ENCODE measurements at places on chromosomes 12 and 14.

DNA sequence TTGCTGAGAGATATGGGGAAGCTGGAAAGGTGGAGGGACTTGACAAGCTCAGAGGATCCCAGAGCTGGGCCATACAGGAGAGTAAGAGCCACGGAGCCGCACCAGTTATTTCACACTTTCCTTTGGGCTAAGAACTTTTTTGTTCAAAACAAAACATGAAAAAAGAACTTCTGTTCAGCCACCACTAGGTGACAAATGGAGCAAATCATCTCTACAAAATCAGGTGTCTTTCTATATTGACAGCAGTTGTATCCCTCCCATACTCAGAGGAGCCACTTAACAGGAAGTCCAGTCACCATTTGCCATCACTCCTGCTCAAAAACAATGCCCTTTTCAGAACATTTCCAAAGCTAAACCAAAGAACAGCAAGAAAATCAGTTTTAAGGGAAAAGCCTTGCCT lies 70.3 kb upstream of the DBX2 start:
- DNase-seq, result no peak

DNA sequence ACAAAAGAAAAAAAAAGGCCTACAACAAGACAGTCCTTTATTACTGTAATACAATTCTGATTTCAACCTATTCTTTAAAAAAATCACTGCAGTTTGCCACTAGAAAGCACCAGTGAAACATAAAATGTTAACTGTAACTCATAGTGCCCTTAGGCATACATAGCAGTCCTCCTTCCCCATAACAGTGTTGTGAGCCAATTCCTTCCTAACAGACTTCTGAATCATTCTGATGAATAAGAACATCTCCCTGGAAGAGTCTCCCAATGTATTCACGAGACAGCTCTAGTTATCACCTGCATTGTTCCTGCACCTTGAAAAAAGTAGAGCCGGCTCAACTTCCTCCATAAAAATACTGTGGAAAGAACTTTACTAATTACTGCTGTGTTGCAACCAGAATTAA lies 213.6 kb upstream of the FSCB start:
- DNase-seq, result no peak

DNA sequence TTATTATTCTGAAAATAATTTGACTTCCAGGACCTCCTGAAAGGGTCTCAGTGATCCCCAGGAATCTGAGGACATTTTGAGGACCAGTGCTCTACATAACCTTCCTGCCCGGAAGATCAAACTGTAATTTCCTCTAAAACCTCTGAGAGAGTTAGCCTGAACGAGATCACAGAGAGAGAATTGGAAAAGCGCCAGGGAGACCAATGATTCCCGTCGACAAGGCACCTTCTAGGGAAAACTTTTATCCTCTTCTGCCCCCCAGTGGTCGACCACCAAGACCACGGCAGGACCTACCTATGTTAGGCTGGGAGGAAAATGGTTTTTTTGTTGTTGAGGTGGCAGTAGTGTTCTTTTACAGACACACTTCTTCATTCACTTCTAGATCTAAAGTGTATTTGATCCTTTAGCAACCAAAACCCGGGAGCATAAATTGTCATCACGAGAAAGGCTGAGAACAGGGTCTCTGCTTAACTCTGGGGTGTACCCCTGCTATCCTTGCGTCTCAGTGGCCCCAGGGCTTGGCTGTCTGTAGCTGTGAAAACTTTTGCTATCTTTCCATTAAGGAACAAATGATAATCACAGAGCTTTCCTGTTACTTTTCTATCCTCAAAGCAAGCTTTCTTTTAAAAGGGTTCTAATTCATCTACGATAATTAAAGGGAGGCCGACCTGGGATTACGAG lies 62.9 kb upstream of the NID2 start:
- DNase-seq, result peak; percentile 84

- DNase-seq, result no peak
Measured at GRCh38 chr12:26188127-26188526, 7.2 kb upstream of the SSPN start.

GRCh38 chr12:55925371-55925770 lies 2.3 kb downstream of the PYM1 start:
- no peak for DNase-seq

- peak; percentile 79 for DNase-seq
Measured at GRCh38 chr14:50775357-50775756, 55.6 kb downstream of the NIN start.

- no peak for DNase-seq
Measured at GRCh38 chr12:75977590-75977951, 54.0 kb downstream of the PHLDA1 start.

GRCh38 chr14:24233538-24233866 lies 773 bp downstream of the GMPR2 start:
- no peak for DNase-seq

DNA sequence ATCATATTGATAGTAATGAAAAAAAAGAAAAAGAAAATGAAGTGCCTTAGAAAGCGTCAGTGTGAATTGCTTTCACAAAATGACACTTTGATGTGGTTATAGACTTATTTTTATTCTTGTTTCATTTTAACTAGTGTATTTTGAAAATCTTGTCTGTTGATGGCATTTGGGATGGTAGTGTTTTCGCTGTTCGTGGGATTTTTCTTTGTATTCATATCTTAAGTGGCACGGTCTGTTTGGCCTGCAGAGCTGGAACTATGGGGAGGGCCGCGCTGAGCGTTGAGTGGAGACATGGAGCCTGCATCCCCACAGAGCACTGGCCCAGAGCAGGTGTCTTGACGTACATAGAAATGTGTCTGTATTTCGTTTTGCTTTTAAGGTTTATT lies 61.6 kb downstream of the WDR20 start:
- DNase-seq, result no peak

DNA sequence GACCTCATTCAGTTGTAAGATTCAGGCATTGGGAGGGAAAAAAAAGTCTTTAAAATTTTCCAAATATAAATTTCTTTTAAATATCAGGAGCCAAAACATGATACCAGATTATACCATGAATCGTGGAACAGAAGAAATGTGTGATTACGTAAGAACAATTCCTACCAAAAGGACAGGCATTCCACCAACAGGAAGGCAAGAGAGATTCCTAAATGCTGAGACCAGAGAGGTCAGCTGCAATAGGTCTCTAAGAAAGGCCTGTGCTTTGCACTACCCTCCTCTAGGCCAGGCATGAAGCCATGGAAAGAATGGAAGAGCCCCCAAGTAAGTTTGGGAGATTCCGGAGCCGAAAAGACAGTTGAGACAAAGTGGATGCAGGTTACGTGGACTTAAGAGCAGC lies 83.7 kb downstream of the PTGER2 start:
- no peak for DNase-seq

GRCh38 chr14:55045087-55045486 lies 6.4 kb upstream of the MAPK1IP1L start:
- DNase-seq, result no peak

Measured in hepatic stellate cell (primary cell).